ENCODE measurements at places on chromosomes 13 and 19.

GRCh38 chr13:28958018-28958417 is 137.9 kb downstream of the MTUS2 start:
- no peak for DNase-seq

- no peak for DNase-seq
Measured at GRCh38 chr13:97226013-97226412, 3.9 kb downstream of the MBNL2 start.

DNA sequence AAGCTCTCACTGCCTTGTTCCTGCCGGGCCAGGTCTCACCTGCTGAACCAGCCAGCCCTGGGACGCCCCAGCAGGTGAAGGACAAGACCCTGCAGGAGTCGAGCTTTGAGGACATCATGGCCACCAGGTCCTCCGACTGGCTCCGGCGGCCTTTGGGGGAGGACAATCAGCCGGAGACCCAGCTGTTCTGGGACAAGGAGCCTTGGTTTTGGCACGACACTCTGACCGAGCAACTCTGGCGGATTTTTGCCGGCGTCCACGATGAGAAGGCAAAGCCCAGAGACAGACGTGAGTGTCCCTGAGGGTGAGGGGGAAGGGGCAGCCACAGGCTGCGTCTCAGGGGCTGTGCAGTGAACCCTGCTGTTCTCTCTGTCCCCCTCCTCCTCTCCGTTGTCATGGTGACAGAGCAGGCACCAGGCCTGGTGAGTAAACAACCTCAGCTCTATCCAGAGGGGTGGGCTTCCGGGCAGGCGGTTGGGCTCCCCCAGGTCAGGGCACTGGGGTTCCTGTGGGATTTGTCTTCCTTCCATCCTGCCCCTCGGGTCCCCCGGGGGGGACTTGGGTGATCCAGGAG is 9.7 kb downstream of the TLE6 start:
- peak; percentile 8 for DNase-seq

- no peak for DNase-seq
Measured at GRCh38 chr19:2533686-2534422, 57.9 kb downstream of the GADD45B start.

- DNase-seq: no peak
Measured at GRCh38 chr13:50396001-50396400, 380.8 kb downstream of the KCNRG start.

DNA sequence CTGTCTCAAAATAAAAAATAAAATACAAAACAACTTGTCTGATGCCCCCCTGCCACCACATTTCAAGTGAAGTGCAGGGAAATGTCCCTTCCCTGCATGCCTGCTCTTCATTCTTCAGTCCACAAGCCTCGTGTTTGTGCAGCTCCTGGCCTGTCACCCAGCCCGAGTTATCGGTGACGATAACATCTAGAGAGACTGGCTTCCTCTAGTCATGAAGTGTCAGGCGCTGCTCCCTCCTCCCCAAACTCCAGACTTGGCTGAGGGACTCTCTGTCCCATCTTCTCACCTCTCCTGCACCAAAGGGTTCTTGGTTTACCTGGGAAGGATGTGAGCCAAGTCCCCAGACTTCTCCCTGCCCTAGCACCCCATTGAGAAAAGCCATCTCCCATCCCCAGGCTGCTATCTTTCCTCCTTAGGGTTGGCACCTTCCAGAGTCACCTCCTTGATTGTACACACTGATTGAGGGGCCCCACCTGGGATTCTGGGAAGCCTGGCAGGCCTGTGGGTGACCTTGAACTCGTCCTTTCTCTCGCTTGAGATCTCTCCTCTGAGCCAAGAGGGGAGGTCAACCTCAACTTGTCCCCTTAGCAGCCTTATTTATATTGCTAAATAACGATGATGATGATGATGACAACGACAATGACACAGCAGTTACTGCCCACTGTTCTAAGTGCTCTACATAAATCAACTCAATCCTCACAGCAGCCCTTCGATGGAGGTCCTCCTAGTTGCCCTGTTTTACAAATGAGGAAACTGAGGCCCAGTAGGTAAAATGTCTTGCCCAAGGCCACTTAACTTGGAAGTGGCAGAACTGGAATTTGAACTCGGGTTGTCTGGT is 13.1 kb upstream of the PLAUR start:
- DNase-seq: no peak

GRCh38 chr19:34236035-34236987 is 18.0 kb upstream of the GARRE1 start:
- peak; percentile 59 for DNase-seq

DNA sequence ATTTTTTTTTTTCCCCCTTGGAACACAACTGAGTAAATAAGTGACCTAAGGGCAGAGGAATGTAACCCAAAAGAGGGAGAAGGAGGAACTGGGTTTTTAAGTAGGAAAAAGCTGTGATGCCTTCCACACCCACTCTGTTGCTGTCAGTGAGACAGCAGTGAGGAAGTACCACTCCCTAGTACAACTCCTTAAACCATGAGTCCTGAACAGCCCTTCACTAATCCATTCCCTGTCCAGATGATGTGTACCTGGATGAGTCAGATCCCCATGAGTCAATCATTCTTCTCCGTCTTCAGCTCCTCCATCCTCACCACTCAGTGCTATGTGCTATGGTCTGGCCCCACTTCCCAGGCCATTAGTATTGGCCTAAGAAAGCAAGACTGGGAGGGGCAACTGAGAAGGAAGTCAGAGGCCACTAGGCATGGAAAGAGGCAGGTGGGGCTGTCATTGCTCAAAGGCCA is 12.9 kb upstream of the CXCL17 start:
- DNase-seq: no peak

DNA sequence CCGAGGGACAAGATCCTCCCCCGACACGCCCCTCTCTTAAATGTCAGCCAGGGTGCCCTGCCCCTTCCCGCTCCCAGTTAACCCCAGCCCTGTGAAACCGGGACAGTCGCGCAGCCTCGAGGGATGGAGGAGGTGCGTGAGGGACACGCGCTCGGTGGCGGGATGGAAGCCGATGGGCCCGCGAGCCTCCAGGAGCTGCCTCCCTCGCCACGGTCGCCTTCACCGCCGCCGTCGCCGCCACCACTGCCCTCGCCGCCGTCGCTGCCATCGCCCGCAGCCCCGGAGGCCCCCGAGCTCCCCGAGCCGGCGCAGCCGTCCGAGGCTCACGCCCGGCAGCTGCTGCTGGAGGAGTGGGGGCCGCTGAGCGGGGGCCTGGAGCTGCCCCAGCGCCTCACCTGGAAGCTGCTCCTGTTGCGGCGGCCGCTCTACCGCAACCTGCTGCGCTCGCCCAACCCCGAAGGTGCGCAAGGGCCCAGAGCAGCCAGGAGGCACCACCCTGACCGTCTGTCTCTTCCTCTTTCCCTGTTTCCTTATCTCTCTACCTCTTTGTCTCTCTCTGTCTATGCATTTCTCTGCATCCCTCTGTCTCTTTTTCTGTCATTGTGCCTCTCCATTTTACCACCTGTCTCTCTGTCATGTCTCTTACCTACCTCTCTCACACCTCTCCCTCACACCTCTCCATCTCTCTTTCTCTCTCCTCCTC is at the start of gene NCCRP1:
NCCRP1 (plus strand) TSS at position 105 of the 703 bp plus-strand sequence; CDS start at position 124, 19 bp downstream.
- no peak for DNase-seq

DNA sequence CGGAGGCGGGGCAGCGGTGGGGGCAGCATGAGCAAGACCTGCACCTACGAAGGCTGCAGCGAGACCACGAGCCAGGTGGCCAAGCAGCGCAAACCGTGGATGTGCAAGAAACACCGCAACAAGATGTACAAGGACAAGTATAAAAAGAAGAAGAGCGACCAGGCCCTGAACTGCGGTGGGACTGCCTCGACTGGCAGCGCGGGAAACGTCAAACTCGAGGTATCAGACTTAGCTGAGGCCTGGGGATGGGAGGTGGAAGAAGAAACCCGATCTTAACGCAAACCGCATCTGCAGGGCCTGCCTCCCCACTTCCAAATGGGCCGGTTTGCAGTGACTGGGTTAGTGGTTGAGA is 693 bp downstream of the RFXAP start:
- DNase-seq: peak; percentile 28

DNA sequence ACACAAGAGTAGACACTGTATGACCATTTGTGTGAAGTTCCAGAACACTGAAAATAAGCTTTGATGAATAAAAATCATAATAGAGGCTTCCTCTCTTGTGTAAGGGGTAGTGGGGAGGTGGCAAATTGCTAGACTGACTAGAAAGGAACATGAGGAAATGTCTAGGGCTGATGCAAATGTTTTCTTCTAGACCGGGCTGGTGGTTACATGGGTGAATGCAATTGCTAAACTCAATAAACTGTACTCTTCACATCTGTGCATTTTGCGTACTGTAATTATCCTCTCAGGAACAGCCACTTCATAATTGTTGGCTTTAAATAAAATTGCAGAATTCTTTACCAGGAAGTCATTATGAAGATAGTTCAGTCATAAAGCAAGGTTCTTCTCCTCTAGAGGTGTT is 5.2 kb upstream of the KBTBD7 start:
- DNase-seq: no peak

DNA sequence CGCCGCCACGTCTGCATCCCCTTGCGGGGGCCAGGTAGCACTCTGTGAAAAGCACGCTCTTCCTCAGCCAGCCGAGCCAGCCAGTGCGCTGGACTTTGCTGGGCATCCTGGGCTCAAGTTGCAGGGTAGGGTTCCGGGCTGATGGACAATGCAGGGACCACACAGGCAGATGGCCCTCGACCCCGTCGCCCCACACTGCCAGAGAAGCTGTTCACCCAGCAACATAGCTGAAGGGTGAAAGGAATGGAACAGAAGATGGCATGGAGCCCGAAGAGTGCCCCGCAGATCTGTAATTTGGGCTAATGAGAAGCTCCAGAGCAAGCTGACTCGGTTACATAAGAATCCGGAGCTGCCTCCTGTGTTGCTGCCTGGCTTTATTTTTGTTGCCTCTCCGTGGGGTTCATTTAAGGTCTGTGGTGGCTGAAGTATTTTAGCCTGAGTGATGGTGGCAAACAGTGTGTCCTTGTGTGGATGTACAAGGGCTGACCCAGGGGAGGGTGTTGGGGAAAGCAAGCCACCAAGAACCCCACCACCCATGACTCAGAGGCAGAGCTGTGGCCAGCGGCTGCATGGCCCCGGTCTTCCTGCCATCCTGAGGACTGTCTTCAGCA is 105.8 kb downstream of the SOX1 start:
- no peak for DNase-seq

GRCh38 chr13:110978390-110978789 is 63.5 kb upstream of the ANKRD10 start:
- no peak for DNase-seq

GRCh38 chr13:106996867-106997618 is 429.1 kb upstream of the ARGLU1 start:
- no peak for DNase-seq

- DNase-seq: no peak
Measured at GRCh38 chr13:108835083-108835482, 205.7 kb downstream of the MYO16 start.

- DNase-seq: peak; percentile 17
Measured at GRCh38 chr13:21175656-21176214, 617 bp downstream of the SKA3 start.

DNA sequence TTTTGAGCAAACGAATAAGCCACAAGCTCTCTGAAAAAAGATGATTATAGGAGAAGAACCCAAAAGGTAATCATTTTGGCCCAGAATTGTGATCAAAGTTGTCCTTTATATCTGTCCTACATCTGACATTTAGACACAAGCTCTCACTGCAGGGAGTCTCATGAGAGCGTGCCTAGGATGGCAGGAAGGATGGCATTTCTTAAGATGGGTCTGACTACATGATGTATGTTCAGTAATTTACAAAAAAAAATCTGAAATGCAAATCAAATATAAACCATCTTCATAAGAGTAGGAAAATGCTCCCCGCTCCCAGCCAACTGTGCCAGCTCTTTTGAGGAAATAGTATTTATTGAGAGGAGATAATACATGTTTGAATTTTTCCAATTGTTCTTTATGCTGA is 81.0 kb upstream of the MBNL2 start:
- DNase-seq: no peak

DNA sequence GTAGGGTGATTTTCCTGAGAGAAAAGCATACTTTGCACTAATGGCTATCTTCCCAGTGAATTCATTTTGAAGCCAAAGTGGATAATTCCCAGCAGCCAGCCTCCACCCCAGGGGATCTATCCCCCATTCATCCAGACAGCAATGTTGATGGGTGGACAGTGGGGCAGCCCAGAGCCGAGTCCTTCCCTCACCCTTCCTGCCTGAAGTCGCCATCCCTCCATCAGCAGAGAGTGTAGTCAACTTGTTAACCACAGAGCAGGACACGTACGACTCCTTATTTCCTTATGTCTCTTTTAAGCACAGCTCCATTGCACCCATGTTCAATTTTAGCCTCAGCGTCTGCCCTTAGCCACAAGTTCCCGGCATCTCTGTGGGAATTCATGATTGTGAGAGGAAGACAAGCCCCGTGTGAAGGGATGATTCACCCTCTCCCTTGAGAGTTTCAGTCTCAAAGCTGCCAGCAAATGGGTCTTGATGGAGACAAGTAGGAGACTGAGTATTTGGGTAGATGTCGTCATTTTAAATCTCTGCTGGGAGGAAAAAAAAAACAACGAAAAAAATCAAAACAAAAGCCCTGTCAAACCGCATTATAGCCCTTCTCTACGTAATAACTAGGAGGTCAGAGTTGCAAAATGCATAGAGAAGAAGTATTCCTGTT is 58.3 kb upstream of the MEDAG start:
- peak; percentile 85 for DNase-seq

DNA sequence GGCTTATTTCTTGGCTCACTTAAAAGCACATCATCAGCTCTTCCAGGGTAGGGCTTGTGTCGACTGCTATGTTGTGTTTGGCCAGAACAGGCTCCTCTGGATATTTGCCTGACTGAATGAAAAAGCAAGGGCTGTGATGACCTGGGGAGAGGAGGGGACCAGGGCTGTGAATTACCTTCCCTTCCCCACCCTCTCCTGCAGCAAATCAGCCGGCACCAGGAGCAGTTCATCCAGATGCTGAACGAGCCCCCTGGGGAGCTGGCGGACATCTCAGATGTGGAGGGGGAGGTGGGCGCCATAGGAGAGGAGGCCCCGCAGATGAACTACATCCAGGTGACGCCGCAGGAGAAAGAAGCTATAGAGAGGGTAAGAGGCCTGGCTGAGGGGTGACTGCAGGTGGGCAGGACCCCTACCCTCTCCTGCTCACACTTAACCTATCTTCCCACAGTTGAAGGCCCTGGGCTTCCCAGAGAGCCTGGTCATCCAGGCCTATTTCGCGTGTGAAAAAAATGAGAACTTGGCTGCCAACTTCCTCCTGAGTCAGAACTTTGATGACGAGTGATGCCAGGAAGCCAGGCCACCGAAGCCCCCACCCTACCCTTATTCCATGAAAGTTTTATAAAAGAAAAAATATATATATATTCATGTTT is 4.4 kb downstream of the GADD45GIP1 start:
- DNase-seq: peak; percentile 83

GRCh38 chr19:1249298-1249989 is 1.1 kb downstream of the MIDN start:
- DNase-seq: peak; percentile 95

- peak; percentile 47 for DNase-seq
Measured at GRCh38 chr13:51832471-51833152, 12.4 kb downstream of the TMEM272 start.

- no peak for DNase-seq
Measured at GRCh38 chr13:46507981-46508380, 45.0 kb upstream of the LRCH1 start.

GRCh38 chr19:53254411-53255341 is at the start of gene ZNF677:
Gene ZNF677, minus strand, starts transcription at chr19:53254873. Its CDS starts 3,323 bp downstream, at chr19:53251550.
- DNase-seq: peak; percentile 95

GRCh38 chr13:72552731-72553130 is 174.7 kb downstream of the MZT1 start:
- DNase-seq: no peak

All from AG08396 (cell line).